ENCODE measurements at places on chromosomes 4 and X.
A peak's percentile ranks its signal among the peaks of the same experiment; 100 is the strongest.

- DNase-seq, result no peak
Observed at GRCh38 chr4:169956091-169956843, 69.9 kb downstream of the MFAP3L start.

- no peak for DNase-seq
Observed at GRCh38 chr4:176359590-176359989, 39.8 kb downstream of the SPCS3 start.

GRCh38 chr4:53068755-53069330, 206.7 kb downstream of the RASL11B start:
- DNase-seq, result no peak

DNA sequence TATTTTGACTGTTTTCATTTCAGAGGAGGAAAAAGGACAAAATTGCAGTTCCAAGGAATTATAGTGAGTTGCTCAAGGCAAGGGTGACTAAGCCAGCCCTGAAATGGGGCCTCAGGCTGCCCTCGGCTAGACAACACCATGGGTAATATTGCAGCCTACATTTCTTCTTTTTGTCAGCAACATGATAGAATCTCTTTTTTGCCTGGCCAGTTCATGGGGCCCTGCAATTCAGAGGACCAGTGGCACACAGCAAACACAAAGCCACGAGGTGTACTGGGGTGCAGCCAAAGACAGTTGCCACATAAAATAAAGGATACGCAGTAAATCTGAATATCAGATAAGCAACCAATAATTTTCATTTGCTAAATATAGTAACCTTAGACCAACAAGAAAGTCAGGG, 41.8 kb downstream of the RBM47 start:
- DNase-seq, result no peak

GRCh38 chr4:26412381-26413372, 77.6 kb downstream of the CCKAR start:
- DNase-seq, result no peak

DNA sequence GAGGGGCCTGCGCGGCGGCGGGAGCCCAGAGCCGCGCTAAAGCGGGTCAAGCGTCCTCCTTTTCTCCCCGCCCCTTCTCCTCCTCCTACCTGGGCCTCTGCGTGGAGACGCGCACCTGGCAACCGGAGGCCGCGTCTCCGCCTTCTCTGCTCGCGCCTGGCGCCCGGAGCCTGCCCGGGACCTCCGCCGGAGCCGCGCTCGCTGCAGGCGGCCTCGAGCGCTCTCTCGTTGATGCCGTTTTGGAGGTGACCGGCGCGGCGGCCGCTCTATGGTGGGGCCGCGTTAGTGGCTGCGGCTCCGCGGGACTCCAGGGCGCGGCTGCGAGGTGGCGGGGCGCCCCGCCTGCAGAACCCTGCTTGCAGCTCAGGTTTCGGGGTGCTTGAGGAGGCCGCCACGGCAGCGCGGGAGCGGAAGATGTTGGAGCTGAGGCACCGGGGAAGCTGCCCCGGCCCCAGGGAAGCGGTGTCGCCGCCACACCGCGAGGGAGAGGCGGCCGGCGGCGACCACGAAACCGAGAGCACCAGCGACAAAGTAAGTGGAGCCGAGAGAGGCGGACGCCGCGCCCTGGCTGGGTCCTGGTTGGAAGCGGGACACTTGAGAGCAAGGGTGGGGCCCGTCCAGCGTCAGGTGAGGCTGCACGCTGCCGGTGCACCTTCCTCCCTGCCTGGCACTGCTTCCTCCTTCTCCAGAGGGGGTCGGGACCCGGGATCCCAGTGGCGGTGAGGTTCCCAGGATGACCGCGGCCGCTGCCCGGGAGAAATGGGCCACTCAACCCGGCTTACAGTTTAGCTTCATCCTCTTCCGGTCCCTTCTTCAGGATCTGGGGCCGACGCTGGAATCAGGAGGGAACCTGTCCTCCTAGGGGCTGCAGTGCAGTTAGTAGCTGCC, at the start of gene CDS1:
TSS of gene CDS1 (plus strand) at position 140 of the 888 bp plus-strand sequence. CDS start at position 415, 275 bp downstream.
- no peak for DNase-seq

DNA sequence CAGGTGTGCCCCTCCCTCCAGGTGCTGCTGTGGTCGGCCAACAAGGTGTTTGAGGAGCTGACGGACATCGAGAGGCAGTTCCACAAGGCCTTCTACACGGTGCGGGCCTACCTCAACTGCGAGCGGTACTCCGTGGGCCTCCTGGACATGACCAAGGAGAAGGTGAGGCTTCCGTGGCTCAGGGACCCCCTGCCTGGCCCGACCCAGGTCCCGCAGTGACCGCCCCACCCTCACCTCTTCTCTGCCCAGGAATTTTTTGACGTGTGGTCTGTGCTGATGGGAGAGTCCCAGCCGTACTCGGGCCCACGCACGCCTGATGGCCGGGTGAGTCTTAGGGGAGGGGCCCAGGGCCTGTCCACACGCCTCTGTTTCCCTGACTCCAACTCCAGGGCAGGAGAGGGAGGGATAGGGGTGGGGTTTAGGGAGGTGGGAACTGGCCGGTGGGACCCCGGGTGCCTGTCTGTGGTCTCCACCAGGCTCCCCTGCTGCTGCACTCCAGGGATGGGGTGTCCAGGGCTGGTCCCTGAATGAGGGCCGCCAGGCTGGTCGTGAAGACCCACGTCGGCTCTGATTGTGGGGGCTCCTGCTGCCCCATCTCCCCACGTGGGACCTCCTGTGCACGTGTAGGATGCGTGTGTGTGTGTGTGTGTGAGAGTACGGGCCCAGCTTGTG, 20.1 kb downstream of the ATP5ME start:
- no peak for DNase-seq

DNA sequence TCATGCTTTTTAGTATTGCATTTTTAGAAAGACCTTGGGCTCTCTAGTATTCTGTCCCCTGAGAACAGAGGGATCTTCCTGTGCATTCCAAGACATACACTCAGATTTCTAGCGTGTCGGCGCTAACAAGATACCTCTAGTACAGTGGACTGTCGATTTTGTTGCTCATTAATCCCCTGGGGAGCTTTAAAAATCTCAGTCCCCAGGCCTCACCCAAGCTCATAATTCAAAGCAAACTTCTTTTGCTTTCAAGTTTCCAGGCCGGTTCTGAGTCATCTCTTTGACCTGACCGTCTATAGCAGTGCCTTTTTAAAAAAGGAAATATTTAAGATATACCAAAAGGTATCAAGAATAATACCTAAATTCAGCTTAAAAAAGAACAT, 137.0 kb downstream of the AMMECR1 start:
- DNase-seq, result no peak

DNA sequence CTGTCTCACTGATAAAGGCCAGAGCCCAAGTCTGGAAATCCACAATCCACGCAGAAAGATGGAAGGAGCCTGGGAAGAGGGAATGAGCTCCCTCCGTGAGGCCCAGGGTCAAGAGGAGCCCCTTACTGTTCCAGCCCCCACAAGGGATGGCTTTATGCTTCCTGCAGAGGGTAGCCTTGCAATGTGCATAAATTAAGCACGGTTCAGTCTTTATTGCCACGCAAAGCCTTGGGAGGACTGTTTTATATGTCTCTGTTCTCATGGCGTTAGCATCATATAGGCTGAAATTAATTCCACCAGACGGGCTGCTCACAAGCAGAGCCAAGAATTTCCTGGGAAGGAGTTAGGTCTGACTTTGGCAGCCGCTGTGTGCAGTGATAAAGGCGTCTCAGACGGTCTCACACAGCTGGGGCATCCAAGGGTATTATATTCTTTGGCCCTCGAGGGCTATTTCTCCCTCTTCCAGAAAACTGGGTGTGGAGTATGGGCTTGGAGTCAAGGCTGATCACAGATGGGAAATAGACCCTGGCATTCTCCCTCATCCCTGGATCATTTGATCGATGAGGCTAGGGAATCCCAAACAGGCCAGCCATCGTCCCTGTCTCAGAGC, 38.5 kb downstream of the CYTL1 start:
- no peak for DNase-seq

DNA sequence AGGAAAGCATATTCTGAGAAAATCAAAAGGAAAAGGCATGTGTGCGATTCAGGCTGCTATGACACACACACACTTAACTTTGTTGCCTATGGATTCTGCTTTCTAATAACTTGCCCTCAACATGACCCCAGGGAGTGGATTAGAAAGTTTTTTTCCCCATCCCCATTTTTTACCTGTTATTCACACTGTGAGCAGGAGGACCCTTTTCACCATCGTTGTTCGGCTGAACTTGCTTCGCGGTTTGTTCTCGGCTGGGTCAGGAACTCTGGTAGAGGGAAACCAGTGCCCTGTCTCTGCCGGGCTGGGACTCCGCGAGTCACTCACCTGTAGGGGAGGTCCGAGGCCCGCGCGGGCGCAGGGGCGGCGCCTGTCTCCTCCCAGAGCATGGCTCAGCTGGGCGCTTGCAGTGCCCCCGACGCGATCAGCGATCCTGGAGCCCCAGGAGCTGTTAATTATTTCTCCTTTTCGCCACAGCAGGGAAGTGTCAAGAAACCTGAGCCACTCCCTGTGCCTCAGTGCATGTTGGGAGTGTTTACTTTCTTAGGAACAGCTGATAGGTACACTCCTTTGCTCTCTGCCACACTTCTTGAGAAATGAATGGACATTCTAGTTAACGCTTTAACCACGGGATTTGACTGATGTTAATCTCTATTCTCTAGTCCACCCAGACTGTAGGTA, at the start of gene RASSF6:
TSS of gene RASSF6 (minus strand) at position 322 of the 678 bp plus-strand sequence. CDS start 8,641 bp downstream, outside the sequence.
- no peak for DNase-seq

- no peak for DNase-seq
Observed at GRCh38 chr4:141041021-141041476, 92.2 kb downstream of the RNF150 start.

DNA sequence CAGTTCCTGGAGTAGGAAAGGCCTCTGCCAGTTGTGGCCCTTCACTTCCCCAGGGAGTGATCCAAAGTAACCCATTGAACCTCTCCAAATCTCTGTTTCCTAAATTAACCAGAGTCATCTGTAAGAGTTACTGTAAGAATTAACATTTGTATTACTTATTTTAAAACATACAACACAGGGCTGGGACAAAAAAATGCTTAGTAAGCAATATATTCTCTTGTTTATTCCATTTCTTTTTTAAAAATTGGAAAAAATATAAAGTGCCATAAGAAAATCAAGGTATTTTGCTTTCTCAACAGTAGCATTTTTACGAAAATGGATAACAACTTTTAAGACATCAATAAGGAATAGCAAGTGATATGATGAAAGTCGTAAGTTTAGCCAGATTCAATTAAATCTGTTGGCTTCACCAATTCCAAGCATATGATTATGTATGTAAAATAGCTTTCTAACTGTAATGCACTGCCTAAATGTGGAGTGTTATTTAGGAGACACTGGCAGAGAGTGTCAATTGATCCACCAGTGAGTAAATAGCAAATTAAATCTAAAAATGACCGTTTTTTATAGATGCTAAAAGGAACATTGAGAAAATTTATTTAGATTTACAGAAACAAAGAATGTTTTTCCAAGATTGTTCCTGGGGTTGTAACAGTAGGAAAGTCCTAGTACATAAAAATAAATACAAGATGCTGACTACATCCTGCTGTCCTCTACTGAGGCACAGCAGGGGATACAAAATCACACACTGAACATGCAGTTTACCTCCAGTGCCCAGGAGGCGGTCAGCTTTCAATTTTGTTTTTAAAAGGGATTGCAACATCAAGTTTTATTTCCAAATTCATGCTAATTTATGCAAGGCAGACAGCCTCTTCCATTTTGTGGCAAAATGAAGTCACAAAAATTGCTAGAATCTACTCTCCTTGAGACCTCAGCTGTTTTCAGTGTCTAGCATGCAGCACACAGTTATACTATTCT, 53.7 kb downstream of the GPM6A start:
- no peak for DNase-seq

- no peak for DNase-seq
Observed at GRCh38 chrX:40406330-40406859, 174.4 kb upstream of the ATP6AP2 start.

GRCh38 chr4:106301393-106302061, 14.5 kb downstream of the TBCK start:
- DNase-seq, result no peak

DNA sequence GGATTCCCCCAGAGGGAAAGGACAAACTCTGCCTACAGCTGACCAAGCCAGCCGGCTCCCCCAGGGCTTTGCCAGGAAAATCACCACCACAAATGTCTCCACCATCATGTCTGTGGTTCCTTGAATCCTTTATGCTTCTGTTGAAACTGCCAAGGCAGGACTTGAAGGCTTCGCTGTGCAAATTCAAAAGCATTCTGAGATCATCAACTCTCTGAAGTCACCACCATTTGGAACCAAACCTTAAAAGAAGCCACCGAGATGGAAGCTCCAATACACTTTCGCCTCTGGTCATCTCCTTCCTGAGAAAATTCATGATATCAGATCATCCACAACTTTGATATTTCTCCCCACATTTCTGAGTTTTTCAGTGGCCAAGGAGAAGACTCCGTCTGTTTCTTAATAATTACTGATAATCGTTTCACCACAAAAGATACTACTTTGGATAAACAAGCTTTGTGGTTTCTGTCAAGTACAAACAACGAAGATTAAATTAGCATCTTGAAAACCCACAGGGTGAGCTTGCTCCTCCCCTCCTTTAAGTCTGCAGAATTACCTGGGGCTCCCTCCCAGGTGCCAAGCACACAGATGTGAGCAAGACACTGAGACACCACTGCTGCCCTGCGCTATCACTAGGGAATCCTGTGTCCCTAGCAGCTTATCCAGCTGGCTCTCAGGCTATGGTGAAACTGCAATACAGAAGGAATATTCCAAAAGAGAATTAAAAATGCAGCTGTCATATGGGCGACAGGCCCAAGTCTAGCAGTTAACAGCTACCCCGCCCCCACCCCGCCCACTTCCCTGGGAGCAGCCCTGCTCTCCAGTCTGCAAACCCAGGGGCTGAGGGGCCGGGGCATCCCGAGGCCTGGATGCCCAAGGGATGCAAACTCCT, 125.0 kb upstream of the TBL1X start:
- no peak for DNase-seq

GRCh38 chr4:37693030-37693429, 6.9 kb upstream of the RELL1 start:
- DNase-seq, result no peak

DNA sequence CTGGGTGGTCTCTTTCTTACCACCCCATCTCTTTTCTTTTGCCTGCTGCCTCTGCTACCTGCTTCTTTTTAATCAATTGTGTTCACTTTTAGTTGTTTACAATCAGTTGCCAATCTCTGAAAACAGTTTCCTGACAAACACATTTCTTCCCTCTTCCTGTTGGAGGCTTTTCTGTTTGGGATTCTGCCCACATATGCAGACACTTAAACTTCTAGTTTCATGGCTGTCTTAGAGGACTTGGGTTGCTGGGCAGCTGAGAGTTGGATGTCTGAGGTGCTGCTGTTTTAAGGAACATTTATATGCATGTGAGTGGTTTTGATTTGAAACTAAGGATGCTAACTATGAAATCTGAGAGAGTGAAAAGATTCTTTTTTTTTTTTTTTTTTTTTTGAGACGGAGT, 112.3 kb upstream of the LIMCH1 start:
- DNase-seq, result no peak

- peak; percentile 5 for DNase-seq
Observed at GRCh38 chr4:143185253-143186107, 763 bp downstream of the USP38 start.

Data from stimulated activated CD4-positive, alpha-beta T cell treated with anti-CD3 and anti-CD28 coated beads, Interleukin-2, amount 100 ng/mL, for 4 hours (primary cell).